Stimulated activated CD4-positive, alpha-beta T cell treated with anti-CD3 and anti-CD28 coated beads, TNF-alpha, amount 100 ng/mL, for 4 hours (primary cell): ENCODE measurements at places on chromosomes 12 and 14.

- DNase-seq = no peak
These were observed 11.2 kb upstream of the MRPL42 start for GRCh38 chr12:93456077-93456476.

DNA sequence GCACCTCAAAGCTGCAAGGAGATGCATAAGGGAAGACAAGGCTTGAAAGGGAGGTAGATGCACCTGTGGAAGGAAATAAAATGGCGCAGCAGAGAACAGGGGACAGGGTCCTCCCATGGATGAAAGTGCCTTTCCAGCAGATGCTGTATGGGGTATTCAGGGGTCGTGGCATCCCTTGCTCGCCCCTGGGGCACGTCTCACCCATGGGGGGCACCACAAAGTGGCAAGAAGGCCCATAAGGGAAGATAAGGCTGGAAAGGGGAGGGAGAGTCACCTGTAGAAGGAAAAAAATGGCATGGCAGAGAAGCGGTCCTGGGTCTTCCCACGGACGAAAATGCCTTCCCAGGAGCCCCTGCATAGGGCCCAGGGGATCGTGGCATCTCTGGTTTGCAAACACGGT lies 265.1 kb downstream of the ALG10 start:
- DNase-seq = no peak

DNA sequence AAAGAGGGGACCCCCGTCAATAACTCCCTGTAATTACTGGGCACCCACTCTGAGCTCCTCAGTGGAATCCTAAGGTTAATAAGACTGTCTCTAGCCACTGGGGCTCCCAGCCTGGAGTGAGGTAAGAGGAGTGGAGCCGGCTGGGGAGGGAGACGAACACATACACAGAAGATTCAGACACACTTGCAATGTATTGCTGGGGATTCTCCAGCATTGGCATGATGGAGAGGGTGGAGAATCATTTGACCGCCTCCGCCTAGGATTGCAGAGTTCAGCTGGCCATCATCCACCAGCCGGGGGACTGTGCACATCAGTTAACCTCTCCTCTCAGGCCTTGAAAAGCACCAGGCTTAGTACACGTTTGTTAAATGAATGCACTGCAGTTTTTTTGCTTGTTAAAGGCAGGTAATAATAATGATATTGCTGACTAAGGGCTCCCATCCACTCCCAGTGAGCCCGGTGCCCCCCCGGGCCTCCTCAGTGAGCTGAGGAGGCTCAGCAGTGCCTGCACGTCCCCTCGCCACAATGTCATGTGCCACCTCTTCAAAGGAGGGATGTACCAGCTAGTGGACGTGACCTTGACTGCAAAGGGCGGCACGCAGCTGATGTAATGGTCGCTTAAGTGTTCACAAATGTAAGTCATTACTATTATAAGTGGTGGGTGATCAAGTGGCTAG lies 20.3 kb upstream of the FAIM2 start:
- no peak for DNase-seq

DNA sequence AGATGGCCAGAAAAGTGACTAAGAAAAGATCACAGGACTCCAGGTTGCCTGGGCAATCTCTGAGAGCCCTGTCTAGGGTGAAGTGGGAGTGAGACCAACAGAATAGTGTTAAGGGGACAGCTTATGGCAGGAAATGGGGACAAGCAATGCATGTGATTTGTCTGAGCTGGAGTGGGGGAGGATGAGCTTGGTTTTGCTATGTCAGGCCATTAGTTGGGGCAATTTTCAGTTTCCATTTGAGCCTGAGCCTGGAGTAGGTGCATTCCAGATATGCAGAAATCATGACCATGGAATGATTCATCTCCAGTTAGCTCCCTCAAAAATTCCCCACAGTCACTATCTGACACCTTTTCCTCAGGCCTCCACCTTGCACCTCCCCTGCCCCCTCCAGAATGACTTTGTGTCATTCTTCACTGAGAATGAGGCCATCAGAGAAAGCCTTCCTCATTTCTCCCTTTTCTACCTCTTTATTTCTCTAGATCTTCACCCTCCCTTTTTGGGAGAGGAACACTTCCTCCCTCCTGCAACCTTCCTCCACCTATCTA lies 150.9 kb upstream of the PLEKHG7 start:
- no peak for DNase-seq

DNA sequence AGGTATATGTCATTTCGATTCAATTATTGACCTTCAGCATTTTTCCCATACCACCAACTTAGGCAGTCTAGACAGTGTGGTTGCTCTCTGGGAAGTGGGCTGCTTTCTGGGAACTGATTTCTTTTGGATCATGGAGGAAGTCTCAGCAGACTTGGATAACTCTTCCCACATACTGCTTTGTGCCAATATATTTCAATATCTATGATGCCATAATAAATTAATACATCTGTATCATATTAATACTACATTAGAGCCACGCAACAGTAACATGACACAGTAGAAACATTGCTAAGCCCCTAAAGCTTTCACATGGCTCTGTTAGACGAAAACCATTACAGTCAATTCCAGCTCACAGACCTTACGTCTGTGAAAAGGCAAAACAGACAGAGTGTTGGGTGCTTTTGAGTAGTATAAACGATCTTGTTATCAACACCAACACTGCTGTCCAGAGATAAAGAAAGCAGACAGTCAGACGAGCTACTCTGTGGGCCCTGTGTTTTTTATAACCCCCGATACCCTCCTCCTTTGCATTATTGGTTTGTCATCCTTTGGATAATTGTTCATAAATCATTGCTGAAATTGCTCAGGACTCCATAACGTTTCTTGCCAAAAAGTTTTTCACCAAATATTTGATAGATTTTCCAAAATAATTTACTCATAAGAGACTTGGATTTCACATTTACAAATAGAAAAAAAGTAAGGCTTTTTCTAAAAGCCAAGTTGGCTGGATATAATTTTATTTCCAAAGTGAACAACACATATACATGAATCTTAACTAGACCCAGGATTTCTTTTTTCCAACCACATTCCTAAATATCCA lies 439.7 kb downstream of the ADAMTS20 start:
- no peak for DNase-seq

DNA sequence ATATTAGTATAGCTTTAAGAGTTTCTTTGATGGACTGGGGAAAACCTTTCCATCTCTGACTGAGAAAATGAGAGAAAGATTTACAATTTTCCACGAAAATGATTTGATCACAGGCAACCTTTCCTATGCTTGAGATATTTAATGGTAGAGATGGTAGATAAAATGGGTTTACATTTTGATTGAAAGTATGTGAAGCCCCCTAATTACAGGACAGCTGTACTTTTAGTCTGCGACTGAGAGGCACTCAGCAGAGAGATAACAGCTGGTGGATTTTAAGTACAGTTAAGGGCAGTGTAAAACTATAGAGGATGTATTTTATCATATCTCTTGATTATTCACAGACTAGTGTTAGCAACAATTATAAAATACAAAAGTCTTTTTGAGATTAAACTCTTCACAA lies 40.7 kb downstream of the C12orf50 start:
- no peak for DNase-seq
